NCI-H510A (cell line): ENCODE measurements at places on chromosomes 11 and 22.
A peak's percentile ranks its signal among the peaks of the same experiment; 100 is the strongest.

DNA sequence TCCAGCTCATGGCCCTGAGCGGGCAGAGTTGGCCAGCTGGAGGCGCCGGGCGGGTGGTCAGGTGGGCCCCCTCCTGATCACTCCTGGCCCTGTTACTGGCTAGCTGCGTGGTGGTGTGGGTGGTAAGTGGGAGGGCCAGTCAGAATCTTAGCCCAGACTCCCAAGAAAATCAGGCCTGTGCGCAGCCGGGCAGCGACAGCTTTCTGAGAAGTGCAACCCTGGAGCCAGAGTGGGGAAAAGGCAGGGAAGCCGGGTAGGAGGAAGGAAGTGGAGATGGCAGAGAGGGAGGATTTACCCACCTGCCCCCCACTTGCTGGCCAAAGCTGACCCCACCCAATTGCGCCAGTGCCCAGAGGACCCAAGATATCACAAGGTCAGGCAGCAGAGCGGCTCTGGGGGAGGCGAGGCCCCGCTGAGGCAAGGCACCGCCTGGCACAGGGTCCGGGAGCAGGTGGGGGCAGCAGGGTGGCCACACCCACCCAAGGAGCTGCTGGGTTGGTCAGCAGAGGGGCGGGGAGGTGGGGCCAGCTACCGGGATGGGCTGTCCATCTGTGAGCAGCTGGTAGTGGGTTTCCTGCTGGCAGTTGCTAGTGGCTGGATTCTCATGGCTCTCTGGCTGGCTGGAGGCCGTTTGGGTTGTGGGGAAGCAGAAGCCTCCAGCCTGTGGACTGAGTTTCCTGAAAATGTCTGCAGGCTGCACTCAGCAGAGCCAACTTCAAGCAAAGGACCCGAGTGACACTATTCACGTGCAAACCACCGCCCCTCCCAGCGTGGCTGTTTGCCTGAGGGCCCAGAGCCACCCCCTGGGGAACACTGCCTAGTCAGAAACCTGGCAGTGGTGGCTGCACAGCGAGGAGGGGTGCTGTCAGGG lies 196.4 kb downstream of the IGLL1 start:
- no peak for DNase-seq

DNA sequence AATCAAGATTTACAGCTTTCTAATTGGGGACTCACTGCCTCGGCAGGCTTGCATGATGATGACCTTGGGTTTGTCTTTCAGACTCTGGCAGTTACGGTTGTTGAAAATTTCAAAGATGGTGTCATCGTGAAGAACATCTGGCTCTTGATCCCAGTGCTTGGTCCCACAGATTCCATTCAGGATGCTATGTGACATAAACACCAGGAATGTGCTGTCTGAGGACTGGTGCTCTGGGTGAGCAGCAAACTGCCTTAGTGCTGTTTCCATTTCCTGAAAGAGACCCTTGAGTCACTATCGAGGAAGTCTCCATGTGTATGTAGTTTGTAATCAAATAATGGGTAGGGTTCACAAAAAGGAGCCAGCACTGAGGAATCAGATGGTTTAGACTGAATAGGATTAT lies 7.1 kb downstream of the CASP12 start:
- no peak for DNase-seq

DNA sequence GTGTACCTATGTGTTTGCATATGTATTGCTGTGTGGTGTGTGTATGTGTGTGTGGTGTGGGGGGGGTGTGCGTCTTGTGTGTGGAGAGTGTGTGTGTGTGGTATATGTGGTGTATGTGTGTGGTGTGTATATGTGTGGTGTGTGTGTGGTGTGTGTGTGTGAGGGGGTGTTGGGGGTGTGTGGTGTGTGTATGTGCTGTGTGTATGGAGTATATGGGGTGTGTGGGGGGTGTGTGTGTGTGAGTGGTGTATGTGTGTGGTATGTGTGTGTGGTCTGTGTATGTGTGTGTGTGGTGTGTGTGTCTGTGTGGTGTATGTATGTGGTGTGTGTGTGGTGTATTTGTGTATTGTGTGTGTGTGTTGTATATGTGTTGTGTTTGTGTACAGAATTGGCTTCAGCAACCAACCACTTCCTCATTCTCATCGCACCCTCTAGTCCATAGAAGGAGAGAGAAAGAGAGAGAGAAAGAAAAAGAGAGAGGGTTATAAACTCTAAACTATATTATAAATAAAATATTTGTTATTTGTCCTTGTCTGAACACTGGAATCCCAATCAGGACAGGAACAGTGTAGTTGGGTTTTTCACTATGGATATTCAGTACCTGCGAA lies 13.7 kb downstream of the SAA4 start:
- DNase-seq: no peak

DNA sequence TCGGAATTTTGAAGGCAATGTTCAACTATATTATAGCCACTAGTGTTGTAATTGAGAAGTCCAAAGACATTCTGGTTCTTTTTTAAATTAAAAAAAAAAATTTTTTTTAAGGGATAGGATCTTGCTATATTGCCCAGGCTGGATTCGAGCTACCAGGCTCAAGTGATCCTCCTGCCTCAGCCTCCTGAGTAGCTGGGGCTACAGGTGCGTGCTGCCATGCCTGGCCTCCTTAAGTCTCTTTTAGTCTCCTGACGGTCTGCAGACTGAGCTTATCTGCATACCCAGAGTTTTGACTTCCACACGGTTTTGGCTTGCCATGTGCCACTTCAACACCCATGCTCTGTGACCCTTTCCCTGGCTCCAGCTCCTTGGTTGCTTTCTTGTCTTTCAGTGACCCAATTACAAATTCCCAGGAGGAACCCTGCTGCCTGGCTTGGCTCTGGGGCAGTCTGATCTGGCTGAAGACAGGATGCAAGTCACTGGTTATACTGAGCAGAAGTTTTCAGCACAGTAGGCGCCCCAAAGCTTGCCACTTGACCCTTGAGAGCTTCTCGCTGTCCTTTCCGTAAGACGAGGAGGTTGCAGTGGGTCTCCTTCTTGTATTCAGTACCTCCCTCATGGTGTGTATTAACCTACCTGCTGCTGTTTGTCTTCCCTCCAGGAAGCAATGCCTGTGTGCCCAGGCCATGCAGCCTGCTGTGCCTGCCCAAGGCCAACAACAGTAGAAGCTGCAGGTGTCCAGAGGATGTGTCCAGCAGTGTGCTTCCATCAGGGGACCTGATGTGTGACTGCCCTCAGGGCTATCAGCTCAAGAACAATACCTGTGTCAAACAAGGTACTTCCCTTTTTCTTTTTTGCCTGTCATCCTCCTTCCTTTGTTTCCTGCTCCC lies 113.8 kb upstream of the SORL1-AS1 start:
- DNase-seq: no peak

DNA sequence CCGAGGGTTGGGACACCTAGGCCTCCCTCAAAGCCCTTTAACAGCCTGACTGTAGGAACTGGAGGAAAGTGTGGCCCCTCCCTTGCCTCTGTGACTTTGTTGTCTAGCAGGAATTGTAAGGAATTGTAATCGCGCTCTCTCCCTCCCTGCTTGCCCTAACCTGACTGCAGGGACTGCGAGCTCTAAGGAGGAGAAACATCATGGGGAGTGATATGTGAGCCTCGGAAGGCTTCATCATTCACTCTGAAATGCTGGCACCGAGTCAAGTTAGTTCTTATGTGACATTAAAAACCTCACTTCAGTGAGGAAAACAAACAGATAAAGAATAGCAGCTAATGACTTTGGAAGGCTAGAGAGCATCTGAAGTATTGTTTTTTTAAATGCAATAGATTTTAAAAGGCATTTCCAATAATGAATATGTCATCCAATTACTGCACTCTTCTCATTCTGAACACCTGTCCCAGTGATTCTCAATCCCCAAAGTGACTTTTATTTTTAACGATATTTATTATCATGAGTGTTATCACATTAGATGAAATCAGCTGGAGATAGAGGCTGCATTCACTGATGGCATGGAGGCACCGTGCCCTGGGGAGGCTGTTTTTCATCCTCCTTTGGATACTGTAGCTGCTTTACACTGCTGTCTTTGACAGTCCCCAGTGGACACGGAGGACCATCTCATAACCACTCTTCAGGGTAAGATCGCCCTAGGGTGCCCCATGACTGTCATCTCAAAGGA lies 58.5 kb upstream of the NTM start:
- DNase-seq: no peak

DNA sequence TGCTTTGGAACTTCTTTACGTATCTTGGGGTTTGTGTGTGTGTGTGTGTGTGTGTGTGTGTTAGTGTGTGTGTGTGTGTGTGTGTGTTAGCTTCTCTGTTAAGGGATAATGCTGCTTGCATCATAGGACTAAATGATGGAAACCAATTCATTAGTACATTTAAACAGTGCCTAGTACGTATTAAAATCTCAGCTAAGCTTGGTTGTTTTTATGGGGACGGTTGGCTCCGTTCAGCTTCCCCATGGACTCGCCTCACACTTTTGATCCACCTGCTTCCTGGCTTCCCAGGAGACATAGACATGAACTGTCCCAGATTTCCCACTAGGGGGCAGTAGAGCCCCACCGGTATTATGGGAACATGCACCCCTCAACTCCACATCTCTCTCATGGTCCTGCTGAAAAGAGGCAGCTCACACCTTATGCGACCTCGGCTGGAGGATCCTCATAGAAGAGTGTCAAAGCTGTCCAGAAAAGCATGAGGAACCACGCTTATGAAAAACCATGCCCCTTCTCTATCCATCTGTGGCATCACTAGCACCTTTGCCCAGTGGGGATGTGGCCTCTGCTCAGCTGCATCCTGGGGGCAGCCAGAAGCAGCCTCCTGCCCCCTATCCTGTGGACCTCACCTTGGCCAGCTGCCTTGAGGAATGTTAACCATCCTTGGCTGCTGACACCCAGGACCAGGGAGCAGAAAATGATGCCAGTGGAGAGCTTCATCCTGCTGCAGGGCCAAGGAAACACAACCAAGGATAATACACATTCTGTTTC lies 9.7 kb upstream of the SAAL1 start:
- peak; percentile 29 for DNase-seq
